ENCODE measurements at places on chromosomes 3 and 15.

- peak; percentile 48 for DNase-seq
Measured at GRCh38 chr3:9153904-9154619, 95.4 kb downstream of the SRGAP3 start.

DNA sequence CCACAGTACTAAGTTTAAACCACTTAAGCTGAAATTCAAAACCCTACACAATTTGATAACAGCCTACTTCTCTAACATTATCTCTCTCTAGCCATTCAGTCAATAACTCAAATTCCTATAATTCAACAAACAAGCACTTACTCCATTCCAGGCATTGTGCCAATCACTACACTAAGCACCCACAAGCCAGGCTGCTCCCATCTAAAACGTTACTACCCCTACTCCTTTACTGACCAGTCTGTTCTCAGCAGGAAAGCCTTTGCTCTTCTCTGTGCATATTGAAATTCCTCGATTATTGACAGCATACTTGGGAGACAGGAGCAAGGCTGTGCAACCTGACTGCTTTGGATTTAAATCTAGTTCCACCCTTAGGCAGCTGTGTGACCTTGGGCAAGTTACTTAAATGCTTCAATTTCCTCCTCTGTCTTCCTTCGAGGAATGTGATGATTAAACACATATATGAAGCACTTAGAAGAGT lies 177.2 kb upstream of the THBS1 start:
- DNase-seq, result peak; percentile 77

GRCh38 chr3:194330579-194330978 lies 20.5 kb downstream of the CPN2 start:
- no peak for DNase-seq

DNA sequence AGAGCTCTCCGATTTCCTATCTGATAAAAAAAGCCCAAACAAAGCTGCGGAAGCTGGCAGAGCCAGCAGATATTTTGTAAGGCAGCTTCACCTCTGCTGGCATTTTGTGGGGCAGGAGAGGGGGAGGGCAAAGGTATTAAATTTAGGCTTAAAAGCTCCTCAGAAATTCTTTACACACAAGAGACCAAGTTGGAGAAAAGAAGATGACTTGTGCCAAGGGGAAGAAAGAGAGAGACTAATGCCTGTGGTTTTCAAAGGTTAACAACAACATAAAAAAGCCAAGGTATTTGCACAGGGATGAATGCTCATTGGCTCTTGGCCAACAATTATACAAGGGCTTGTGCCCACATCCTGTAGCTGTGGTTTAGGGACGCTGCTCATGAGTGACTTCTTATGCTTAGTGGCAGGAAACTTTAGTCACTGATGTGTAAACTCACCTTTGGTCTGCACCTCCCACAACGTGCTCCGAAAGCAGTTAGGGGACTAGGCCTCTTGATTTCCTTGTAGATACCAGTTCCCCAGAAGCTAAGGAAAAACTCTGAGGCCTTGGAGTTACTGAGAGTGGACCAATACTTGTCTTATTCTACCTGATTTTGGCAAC lies 152.9 kb downstream of the TPRG1 start:
- peak; percentile 85 for DNase-seq

DNA sequence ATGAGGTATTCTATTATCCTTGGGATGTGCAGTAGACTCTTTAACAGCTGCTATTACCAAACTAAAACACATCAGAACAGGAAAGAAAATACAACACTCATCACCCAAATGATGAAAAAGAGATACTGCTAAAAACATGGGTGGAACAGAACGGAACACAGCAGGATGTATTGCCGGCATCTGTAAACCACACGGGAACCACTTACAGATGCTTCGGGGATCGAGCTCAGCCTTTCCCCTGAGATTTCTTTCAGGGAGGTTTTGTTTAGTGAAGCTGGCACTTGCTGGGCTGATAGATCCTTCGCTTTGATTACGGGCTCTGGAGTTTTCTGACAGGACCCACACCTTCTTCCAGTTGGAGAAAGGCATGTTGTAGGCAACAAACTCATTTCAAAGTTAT lies 182.3 kb upstream of the FAM3D start:
- no peak for DNase-seq

GRCh38 chr15:59329091-59329490 lies 43.6 kb downstream of the MYO1E start:
- DNase-seq, result no peak

DNA sequence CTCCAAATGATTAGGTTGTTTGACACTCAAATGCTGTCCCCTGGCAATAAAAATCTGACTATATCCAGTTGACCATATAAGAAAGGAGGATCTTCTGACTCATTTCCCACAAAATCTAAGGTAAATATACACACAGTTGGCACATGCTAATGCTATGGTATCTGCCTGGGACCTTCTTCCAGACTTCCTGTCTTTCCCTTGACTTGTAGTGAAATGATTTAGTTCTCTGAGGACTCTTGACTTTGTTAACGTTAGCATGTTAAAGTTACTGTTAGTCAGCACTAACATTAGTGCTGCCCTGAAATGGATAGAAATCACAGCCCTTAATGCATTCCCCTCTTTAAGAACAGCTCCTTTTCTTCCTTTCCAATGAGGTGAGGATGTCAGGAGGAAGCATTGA lies 124.3 kb upstream of the LSAMP start:
- peak; percentile 32 for DNase-seq

Data from fibroblast of skin of back (primary cell).